Lung (tissue), 17 donors: ENCODE measurements at places on chromosomes 11 and 22. TPM values are rescaled to one million over a fixed set of nuclear protein-coding genes. Genes with fewer than 3 reads are reported as not detected.

GRCh38 chr22:32336771-32337424 is 20.8 kb upstream of the RFPL3 start:
- H3K36me3 ChIP-seq: no peaks in the 10 kb centered on the region
- H3K27ac ChIP-seq: no peak overlapping the region
- no peaks in the 10 kb centered on the region for H3K4me1 ChIP-seq
- no peak overlapping the region for H3K4me3 ChIP-seq
- H3K27me3 ChIP-seq: no peaks in the 10 kb centered on the region

DNA sequence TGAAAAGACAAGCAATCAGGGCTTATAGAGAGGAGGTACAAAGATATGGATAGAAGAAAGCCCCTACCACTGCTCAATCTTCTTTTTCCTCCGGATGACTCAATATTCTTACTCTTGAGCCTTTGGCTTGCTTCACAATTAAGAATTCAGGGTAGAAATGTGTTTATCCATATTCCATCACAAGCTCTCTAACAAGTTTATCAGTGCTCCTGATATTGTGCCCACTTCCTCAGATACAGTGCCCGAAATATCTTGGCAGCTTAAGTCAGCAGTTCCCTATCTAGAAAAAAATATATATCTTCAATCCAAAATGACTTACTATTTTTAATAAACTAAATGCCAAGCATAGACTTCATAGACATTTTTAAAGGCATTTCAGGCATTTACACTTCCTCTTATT is 255.1 kb upstream of the FAT3 start:
- no peak for DNase-seq
- H3K4me3 ChIP-seq: no peak overlapping the region
- no peaks in the 10 kb centered on the region for H3K36me3 ChIP-seq
- H3K4me1 ChIP-seq: no peaks in the 10 kb centered on the region
- no peaks in the 10 kb centered on the region for H3K27me3 ChIP-seq

DNA sequence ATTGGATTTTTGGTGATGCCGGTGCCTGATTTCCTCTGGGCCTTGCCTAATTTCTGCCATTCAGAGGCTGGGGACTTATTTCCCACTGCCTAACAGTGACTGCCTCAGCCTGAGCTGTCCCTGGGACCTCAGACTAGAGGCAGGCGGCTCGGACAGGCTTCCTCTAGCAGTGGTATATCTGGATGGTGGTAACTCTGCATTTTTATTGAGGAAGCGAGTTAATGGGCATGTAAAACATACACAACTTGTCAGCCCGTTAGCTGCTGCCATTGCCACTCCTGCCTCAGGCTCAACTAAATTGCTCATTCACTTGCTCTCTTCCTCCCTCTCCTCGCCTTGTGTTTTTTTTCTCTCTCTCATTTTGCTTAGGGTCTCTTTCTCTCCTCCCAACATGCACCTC is 561.6 kb downstream of the BUD13 start:
- H3K27ac ChIP-seq: no peak overlapping the region
- no peaks in the 10 kb centered on the region for H3K36me3 ChIP-seq
- no peak overlapping the region for H3K4me3 ChIP-seq
- no peak for DNase-seq
- H3K4me1 ChIP-seq: no peaks in the 10 kb centered on the region

DNA sequence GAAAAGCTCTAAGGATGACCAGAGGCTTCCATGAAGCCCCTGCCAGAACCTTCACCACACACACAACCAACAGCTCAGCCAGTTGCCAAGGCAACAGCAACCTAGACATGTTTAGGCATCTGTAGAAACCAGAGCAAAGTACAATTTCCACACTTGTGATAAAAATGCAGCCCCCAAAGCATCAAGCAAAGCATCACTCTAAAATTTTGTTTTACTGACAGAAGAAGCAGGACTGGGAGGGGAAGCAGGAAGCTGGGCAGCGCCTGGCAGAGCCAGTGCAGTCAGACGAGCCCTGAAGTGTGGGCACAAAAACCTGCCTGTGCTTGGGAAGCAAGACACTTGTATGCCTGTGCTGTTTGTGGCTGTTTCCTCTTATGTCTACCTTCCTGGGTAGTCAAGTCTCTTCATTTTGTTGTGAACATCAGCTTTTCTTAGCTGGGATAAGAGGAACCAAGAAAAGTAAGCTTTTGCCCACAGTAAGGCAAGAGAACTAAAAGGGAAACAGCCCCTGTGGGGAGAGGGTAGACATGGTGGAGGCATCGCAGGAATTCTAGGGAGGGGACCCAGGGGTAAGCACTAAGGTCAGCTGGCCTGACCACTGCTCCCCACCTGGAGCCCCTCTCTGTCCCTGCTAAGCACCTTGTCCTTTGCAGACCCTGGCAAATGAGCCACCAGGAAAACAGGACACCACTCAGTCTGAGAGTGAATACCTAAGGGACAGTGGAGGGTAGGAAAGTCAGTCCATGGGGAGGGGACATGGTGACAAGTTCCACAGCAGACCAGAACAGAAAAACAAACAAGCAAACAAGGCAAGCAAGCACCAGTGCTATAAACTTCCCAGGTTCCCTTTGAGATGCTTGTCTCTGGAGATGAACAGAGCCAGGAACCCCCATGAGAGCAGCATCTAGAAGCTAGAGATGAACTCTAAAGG is 13.4 kb downstream of the PACSIN2 start:
- no peaks in the 10 kb centered on the region for H3K27me3 ChIP-seq
- peaks cover 5% of the 10 kb centered on the region for H3K4me1 ChIP-seq
- no peak for DNase-seq
- H3K36me3 ChIP-seq: no peaks in the 10 kb centered on the region
- no peak overlapping the region for H3K4me3 ChIP-seq

The SLC5A1 gene
- polyA plus RNA-seq: 1.6 TPM

- H3K27ac ChIP-seq: no peak overlapping the region
- no peaks in the 10 kb centered on the region for H3K36me3 ChIP-seq
- H3K4me1 ChIP-seq: peaks cover 8% of the 10 kb centered on the region
- DNase-seq: no peak
- no peak overlapping the region for H3K4me3 ChIP-seq
Observed at GRCh38 chr11:94838027-94838731, 70.0 kb downstream of the AMOTL1 start.

- H3K27ac ChIP-seq: no peak overlapping the region
- H3K4me1 ChIP-seq: no peaks in the 10 kb centered on the region
- H3K27me3 ChIP-seq: no peaks in the 10 kb centered on the region
- no peak for DNase-seq
- no peaks in the 10 kb centered on the region for H3K36me3 ChIP-seq
Observed at GRCh38 chr11:88015170-88015569, 160.1 kb downstream of the RAB38 start.

DNA sequence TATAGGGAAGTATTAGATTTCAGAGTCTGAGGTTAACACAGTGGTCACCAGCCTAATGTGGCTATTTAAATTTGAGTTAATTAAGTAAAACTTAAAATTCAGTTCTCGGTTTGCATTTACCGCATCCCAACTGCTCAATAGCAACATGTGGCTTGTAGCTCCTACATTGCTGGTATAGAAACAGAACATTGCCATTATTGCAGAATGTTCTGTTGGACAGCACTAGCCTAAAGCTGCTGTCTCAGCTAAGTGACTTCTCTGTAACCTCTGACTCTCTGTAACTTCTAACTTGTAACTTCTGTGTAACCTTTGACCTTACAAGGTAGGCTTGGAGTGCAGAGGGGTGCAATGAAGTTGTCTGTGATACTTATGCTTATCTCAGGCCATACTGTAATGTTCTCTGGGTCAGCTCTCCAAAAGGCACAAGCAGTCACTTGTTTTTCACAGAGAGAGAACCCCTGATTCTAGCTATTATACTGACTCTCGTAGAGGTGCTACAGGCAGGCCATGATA is 78.7 kb downstream of the ZNRF3 start:
- no peak overlapping the region for H3K27ac ChIP-seq
- no peaks in the 10 kb centered on the region for H3K27me3 ChIP-seq
- no peak for DNase-seq
- H3K36me3 ChIP-seq: no peaks in the 10 kb centered on the region
- H3K4me3 ChIP-seq: no peak overlapping the region

The BARX2 gene
- polyA plus RNA-seq: 0.76 TPM

GRCh38 chr11:120858740-120859139 is 165.2 kb upstream of the TBCEL start:
- no peak overlapping the region for H3K4me3 ChIP-seq
- H3K36me3 ChIP-seq: no peaks in the 10 kb centered on the region
- no peaks in the 10 kb centered on the region for H3K27me3 ChIP-seq
- peaks cover 4% of the 10 kb centered on the region for H3K4me1 ChIP-seq
- peak; percentile 12 for DNase-seq
- no peak overlapping the region for H3K27ac ChIP-seq

GRCh38 chr11:67349457-67349856 is 3.9 kb downstream of the POLD4 start:
- no peaks in the 10 kb centered on the region for H3K27me3 ChIP-seq
- DNase-seq: no peak
- no peak overlapping the region for H3K4me3 ChIP-seq

GRCh38 chr22:22463855-22464540 is 44.5 kb downstream of the ZNF280B start:
- H3K36me3 ChIP-seq: no peaks in the 10 kb centered on the region
- no peak overlapping the region for H3K27ac ChIP-seq
- no peak overlapping the region for H3K4me3 ChIP-seq
- peak; percentile 76 for DNase-seq
- peaks cover 8% of the 10 kb centered on the region for H3K27me3 ChIP-seq

- no peaks in the 10 kb centered on the region for H3K36me3 ChIP-seq
- no peaks in the 10 kb centered on the region for H3K4me1 ChIP-seq
- no peak overlapping the region for H3K4me3 ChIP-seq
Observed at GRCh38 chr11:7899418-7899817, 31.6 kb downstream of the OR10A6 start.

- H3K27ac ChIP-seq: no peak overlapping the region
- no peaks in the 10 kb centered on the region for H3K36me3 ChIP-seq
- DNase-seq: peak; percentile 92
- H3K4me1 ChIP-seq: no peaks in the 10 kb centered on the region
- H3K27me3 ChIP-seq: no peaks in the 10 kb centered on the region
- no peak overlapping the region for H3K4me3 ChIP-seq
Observed at GRCh38 chr11:111777094-111778046, 11.2 kb upstream of the PPP2R1B start.

DNA sequence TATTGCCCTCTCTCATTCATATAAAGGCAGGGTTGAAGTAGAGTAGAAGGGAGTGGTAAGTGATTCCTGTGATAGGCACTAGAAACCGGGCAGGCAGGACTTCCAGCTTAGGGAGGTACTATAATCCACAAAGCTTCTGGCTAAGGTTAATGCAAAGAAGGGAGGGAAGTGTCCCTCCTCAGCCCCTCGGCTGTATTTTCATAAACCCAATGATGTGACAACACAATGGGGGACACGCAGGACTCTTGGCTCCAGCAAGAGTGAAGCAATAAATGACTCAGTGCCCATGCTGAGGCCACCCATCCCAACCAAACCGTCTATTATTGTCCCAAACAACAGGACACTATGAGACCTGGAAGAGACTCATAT is 90.7 kb downstream of the ETS1 start:
- H3K4me3 ChIP-seq: no peak overlapping the region
- DNase-seq: no peak
- H3K4me1 ChIP-seq: peaks cover 34% of the 10 kb centered on the region
- H3K27ac ChIP-seq: peak overlapping the region; percentile 90
- H3K36me3 ChIP-seq: no peaks in the 10 kb centered on the region

GRCh38 chr11:57181678-57182305 is at the start of gene LRRC55:
Gene LRRC55, plus strand, starts transcription at chr11:57181953. Its CDS starts 70 bp downstream, at chr11:57182023.
- DNase-seq: no peak
- H3K4me3 ChIP-seq: no peak within 1 kb of the TSS
- H3K4me1 ChIP-seq: no peaks in the 10 kb centered on the region
- H3K36me3 ChIP-seq: no peaks in the 10 kb centered on the region
- no peak within 1 kb of the TSS for H3K27ac ChIP-seq

The DCHS1 gene
- polyA plus RNA-seq: 6.0 TPM

- no peak overlapping the region for H3K27ac ChIP-seq
- H3K27me3 ChIP-seq: no peaks in the 10 kb centered on the region
- no peaks in the 10 kb centered on the region for H3K36me3 ChIP-seq
- no peak overlapping the region for H3K4me3 ChIP-seq
- DNase-seq: no peak
Observed at GRCh38 chr11:92461447-92461846, 236.8 kb downstream of the FAT3 start.

- no peak for DNase-seq
- H3K27ac ChIP-seq: no peak overlapping the region
- no peak overlapping the region for H3K4me3 ChIP-seq
- H3K4me1 ChIP-seq: peaks cover 32% of the 10 kb centered on the region
- H3K36me3 ChIP-seq: no peaks in the 10 kb centered on the region
Observed at GRCh38 chr22:25656724-25657123, 85.3 kb upstream of the MYO18B start.

- no peaks in the 10 kb centered on the region for H3K27me3 ChIP-seq
- H3K36me3 ChIP-seq: peaks cover 10% of the 10 kb centered on the region
- no peak overlapping the region for H3K27ac ChIP-seq
- no peak for DNase-seq
- H3K4me3 ChIP-seq: no peak overlapping the region
Observed at GRCh38 chr11:78074756-78075155, 4.9 kb downstream of the NDUFC2 start.

The L3MBTL2 gene
- 18.0 TPM for polyA plus RNA-seq

- no peak overlapping the region for H3K4me3 ChIP-seq
- H3K27ac ChIP-seq: no peak overlapping the region
- H3K36me3 ChIP-seq: no peaks in the 10 kb centered on the region
- H3K27me3 ChIP-seq: no peaks in the 10 kb centered on the region
- DNase-seq: peak; percentile 89
Observed at GRCh38 chr11:12746593-12747097, 72.4 kb downstream of the TEAD1 start.

GRCh38 chr11:69213316-69213715 is 57.6 kb downstream of the SMIM38 start:
- no peaks in the 10 kb centered on the region for H3K36me3 ChIP-seq
- no peaks in the 10 kb centered on the region for H3K27me3 ChIP-seq
- H3K4me1 ChIP-seq: no peaks in the 10 kb centered on the region

GRCh38 chr11:67288198-67288451 is 978 bp upstream of the ANKRD13D start:
- no peaks in the 10 kb centered on the region for H3K27me3 ChIP-seq
- peaks cover 45% of the 10 kb centered on the region for H3K36me3 ChIP-seq
- no peak for DNase-seq
- no peak overlapping the region for H3K4me3 ChIP-seq

- no peak within 1 kb of the TSS for H3K27ac ChIP-seq
- H3K27me3 ChIP-seq: no peaks in the 10 kb centered on the region
- peak within 1 kb of the TSS; percentile 41 for H3K4me3 ChIP-seq
- H3K36me3 ChIP-seq: no peaks in the 10 kb centered on the region
Observed at GRCh38 chr11:111512296-111513239, at the start of gene BTG4. Gene BTG4, minus strand, starts transcription at chr11:111512386. Its CDS starts 13,610 bp downstream, at chr11:111498776.

DNA sequence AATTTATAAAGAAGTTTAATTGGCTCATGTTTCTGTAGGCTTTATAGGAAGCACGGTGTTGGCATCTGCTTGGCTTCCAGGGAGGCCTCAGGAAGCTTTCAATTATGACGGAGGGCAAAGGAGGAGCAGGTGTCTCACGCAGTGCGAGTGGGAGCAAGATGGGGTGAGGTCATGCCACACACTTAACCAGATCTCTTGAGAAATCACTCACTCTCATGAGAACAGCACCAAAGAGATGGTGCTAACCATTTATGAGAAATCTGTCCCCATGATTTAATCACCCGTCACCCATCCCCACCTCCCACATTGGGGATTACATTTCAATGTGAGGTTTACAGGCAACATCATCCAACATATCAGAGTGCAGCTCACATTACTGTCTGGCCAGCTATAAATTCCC is 103.5 kb downstream of the ARHGAP8 start:
- no peak for DNase-seq
- no peak overlapping the region for H3K4me3 ChIP-seq
- no peak overlapping the region for H3K27ac ChIP-seq
- no peaks in the 10 kb centered on the region for H3K4me1 ChIP-seq

- H3K36me3 ChIP-seq: peaks cover 2% of the 10 kb centered on the region
- H3K27ac ChIP-seq: no peak overlapping the region
- H3K4me1 ChIP-seq: no peaks in the 10 kb centered on the region
- no peak for DNase-seq
Observed at GRCh38 chr22:38267086-38267485, 5.7 kb downstream of the TMEM184B start.
